ENCODE measurements at places on chromosomes 11 and 22.

GRCh38 chr11:12640926-12641849 is 33.0 kb upstream of the TEAD1 start:
- no peak for DNase-seq

DNA sequence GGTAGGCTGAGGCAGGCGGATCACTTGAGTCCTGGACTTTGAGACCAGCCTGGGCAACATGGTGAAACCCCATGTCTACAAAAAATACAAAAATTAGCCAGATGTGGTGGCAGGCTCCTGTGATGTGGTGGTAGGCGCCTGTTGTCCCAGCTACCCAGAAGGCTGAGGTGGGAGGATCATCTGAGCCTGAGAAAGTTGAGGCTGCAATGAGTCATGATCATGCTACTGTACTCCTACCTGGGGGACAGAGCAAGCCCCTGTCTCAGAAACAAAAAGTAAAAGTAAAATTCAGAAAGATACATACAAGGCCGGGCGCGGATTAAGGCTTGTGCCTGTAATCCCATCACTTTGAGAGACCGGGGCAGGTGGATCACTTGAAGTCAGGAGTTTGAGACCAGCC is 6.3 kb downstream of the LDHAL6A start:
- no peak for DNase-seq

GRCh38 chr11:60371386-60371785 is 6.9 kb upstream of the MS4A7 start:
- no peak for DNase-seq

- DNase-seq = no peak
Observed at GRCh38 chr11:10937385-10937771, 79.5 kb upstream of the ZBED5 start.

GRCh38 chr22:42372976-42373375 is 59.2 kb downstream of the NFAM1 start:
- no peak for DNase-seq

GRCh38 chr22:19680911-19681862 is 33.1 kb upstream of the SEPTIN5 start:
- DNase-seq = no peak

DNA sequence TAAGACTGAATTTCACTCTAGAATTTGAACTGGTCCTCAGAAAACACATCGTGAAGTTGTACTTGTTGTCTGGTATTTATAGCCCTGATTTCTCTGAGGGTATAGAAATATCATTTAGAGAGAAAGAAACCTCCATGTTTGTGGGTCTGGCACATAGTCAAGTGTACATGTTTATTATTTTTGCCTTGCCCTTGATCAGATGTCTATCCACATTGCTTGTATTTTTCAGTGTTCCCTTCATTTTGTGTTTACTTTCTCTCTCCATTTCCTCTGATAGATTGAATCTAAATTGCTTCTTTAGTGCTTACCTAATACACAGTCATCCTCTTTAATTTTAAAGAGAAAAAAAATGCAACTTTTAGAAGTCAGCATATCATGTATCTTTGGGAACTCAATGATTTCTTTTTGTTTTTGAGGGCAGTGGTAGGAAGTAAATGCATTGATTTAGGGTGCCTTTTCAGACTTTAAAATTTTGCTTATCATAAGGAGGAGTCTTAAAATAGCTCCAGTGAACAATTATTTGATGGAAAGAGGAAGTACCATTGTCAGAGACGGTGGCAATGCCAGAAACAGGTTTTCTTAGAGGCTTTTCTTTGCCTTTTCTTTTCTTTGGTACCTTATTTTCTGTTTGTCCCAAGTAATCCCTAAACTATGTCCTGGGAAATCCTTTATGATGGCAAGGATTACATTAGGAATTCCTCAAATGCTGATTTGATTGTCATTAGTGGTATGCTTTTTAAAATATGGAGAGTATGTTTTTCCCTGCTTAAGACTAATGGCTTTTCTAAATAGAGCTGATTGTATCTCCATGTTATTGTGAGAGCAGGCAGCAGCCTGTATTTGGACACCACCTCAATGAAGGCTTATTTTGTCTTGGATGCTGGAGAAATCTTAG is 29.8 kb upstream of the TECTA start:
- DNase-seq = no peak

- no peak for DNase-seq
Observed at GRCh38 chr11:117328375-117329010, 839 bp downstream of the CEP164 start.

DNA sequence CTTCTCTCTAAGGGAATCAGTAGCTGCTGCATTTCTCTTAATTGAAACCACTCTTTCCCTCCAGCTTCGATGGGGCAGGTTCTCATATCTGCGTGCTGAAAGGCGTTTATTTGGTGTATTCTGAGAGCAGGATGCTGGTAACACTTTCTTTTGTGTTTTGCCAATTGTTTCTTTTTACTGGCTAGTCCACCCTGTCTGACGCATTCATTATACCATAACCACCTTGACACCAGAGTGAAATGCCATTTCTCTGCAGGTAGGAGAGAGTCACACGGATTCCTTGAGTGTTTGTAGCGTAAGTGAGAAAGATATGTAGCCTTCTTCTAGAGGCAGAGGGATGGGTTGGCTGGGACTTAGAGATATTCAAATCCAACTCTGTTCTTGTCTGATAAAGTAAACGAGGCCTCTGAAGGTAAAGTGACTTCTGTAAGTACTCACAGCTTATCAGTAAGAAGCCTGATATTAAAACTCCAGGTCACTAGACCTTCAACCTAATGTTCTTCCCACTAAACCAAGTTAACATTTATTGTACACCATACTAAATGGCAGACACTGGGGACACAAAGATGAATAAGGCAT is 21.4 kb downstream of the CD44 start:
- no peak for DNase-seq

- DNase-seq = no peak
Observed at GRCh38 chr22:22786301-22787115, 101.1 kb upstream of the IGLL5 start.

- DNase-seq = no peak
Observed at GRCh38 chr22:45094825-45095224, 68.9 kb upstream of the NUP50 start.

DNA sequence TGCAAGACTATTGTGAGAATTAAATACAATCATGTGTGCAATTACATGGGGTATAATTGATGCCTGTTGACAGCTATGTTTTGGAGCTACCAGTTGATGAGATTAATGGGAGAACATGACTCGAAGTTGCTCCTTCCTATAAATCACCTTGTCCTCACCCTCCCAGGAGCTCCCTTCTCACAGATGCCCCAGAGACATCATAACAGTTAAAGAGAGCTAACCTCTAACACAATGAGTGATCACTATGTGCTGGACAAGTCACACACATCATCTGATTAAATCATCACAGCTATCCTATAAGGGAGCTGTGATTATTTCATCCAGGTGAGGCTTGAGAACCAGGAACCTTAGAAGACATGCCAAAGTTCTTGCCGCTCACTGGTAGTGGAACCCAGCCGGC is 394.2 kb downstream of the NTM start:
- DNase-seq = no peak

DNA sequence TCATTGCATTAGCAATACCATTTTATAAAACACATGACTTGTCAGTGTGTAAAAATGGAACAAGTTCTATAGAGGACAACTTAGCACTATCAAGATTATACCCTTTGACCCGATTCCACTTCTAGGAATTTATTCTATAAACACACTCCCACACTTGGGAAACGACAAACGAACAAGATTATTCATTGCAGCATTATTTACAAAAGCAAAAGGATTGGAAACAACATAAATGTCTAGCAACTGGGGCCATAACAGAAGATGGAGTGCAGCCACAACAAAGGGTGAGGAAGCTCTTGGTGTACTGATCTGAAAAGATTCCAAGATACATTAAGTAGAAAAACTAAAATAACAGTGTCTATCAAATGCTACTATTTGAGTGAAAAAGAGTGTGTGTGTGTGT is 2.3 kb upstream of the IRAG1 start:
- DNase-seq = no peak

GRCh38 chr11:44213148-44213547 is 96.8 kb downstream of the ALX4 start:
- no peak for DNase-seq

DNA sequence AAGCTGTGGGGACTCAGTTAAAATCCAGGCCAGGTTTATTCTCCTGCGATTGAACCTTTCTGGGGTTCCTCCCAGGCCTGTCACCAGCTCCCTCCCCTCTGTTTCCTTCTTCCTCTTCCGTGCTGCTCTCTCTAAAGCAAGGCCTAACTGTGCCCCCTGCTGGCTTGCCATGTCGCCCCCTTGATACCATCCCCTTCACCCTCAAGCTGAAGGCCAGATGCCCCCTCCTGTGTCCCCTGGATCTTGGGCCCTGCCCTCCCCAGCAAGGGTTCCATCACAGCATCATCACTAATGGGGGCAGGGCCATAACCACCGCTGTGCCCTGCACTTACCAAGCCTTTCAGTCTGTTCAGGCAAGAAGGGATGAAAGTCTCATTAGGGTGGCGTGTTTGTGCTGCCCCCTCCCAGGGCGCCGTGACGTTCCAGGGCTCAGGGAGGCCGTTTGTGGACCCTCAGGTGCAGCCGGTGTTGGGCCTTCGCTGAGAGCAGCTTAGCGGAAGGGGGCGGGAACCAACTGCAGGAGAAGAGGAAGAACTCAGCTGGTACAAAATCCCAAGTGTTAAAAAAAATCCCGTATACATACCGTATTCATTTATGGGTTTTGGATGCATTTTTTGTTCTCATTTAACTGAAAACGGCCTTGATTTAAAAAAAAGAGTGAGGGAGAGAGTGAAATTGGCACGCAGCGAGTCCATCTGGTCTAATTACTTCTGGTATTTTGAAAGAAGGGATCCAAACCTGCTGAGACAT is 69.9 kb downstream of the MPPED1 start:
- DNase-seq = peak; percentile 37

DNA sequence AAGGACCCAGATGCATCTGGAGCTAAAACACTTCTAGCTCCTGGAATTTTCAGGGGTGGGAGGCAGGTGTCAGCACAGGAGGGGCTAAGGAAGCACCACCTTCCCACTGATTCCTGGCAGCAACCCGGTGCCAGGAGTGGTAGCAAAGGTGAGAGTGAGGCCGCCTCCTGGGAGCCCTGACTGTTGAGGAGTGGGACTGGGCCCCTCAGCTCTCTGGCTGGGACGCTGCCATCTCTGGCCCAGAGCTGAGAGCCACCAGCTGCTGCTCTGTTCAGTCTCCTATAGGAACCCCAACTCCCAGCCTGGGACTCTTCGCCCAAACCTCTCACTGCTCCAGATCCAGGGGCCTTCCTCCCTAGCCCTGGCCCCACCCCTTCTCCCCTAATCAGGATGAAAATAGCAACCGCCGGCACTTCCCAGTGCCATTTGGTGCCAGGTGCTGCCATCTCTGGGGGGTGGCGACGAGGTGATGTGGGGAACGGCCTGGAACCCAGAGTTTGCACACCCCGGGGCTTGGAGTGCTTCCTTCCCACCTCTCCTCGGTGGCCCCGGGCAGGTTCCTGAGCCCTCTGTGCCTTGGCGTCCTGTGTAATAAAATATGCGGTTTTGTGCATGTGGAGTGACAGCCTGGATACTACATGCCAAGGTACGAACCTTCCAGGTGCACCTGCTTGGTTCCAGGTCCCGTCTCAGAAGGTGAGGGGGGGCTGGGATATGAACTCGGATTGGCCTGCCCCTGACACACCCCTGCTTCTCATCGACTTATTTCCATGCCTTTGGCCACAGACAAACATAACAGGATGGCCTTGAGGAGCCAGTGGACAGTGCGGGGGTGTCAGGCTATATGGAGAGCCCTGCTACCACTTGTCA is 35.7 kb upstream of the CELSR1 start:
- no peak for DNase-seq

DNA sequence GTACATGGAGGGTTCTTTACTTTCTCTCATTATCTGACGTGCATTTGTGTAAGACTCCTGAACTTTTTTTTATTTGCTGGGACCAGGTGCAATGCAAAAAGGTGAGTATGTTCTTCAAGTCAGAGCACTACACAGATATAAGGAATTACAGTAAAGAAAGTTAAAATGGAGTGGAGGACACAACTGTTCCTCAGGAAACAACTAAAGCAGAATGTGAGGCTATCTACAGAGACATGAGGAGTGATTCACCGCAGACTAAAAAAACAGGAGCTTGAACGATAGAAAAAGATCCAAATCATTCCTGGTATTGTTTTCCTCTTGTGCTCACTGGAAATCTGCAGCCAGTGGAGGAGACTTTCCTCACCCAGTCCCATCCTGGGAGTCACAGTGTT is 106.2 kb downstream of the ABTB2 start:
- no peak for DNase-seq

GRCh38 chr11:114890038-114890437 is 211.7 kb downstream of the NXPE2 start:
- DNase-seq = no peak

- DNase-seq = no peak
Observed at GRCh38 chr22:47446331-47446730, 683.9 kb downstream of the TBC1D22A start.

DNA sequence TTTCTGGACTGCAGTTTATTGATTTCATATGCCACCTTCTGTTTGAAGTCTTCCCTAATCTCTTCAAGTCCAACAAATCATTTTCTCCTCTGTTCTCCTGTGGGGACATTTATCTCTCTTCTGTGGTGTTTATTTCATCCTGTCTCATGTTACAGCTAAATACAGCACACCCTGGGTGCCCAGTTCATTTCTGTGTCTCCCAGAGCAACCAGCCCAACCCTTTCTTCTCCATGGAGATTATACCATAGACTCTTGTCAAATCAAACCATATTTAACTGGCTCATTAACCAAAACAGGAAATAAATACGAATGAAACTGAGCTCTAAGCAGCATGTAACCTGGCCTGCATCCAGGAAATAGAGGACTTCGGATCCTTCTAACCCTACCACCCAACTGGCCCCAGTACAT is at the start of gene MS4A8:
TSS of gene MS4A8 (plus strand) at position 329 of the 408 bp plus-strand sequence. CDS start 1,249 bp downstream, outside the sequence.
- DNase-seq = no peak

DNA sequence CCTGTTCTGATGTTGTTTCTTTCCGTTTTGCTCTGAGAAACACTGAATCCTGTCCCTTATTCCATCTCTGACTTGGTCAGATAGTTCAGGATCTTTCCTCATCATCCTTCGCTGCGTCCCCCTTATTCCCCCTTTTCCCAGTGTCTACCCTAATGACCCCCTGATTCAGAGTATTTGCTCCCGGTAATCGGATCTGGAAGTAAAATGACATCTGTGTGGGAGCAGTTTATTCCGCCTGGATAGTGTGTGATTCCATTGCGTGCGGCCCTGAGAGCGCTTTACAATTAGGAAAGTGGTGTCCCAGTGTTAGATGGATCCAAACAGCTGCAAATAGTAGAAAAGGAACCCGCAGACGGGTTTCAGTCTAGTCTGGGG is 606 bp downstream of the DRG1 start:
- no peak for DNase-seq

Data from stimulated activated naive CD4-positive, alpha-beta T cell (primary cell).